ENCODE measurements at places on chromosomes 11 and 22.

DNA sequence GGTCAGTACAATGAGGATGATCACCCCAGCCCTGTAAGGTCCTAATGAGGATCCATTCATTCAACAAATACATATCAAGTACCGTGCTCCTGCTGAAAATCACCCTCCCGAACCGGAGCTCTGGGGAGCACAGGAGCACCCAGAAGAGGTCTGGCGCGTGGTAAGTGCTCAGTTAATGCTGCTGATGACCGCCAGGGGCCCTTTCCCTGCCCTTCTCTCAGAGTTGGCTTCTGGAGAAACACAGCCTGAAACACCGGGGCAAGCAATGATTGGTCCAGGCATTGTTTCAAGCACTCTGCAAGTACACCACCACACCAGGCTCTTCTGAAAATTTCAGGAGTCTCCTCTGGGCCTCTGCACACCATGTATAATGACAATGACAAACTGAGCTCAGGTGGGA is 3.8 kb upstream of the CCDC86 start:
- DNase-seq: no peak

DNA sequence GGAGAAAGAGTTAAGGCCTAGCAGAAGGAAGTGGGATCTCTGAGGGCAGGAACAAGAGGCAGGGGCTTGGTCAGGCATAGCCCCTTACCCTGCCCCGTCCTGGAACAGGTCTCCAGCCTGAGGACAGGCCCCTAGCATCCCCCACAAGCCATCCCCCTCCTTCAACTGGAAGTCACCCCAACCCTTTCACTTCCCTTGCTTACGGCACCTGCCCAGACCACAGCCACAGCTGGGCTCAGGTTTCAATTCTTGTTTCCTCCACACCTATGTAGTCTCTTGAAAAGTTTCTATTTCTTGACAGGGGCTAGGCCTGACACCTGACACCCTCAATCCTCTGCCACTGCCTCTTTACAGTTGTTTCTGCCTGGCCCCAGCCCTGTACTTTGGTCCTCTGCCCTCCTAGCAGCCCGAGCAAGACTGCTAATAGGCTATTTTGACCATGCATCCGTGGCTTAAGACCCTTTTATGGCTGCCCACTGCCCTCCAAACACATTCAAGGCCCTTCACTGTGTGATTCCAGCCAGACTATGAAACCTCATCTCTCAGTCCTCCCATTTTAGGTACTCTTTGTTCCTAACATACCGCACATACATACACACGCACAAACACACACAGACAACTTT is 10.9 kb upstream of the FCHSD2 start:
- no peak for DNase-seq

GRCh38 chr11:61962213-61963015 is 5.0 kb downstream of the FTH1 start:
- no peak for DNase-seq

GRCh38 chr11:96105197-96105895 is 181.4 kb upstream of the MTMR2 start:
- DNase-seq: no peak

GRCh38 chr11:45096636-45097035 is 49.8 kb upstream of the PRDM11 start:
- DNase-seq: no peak

DNA sequence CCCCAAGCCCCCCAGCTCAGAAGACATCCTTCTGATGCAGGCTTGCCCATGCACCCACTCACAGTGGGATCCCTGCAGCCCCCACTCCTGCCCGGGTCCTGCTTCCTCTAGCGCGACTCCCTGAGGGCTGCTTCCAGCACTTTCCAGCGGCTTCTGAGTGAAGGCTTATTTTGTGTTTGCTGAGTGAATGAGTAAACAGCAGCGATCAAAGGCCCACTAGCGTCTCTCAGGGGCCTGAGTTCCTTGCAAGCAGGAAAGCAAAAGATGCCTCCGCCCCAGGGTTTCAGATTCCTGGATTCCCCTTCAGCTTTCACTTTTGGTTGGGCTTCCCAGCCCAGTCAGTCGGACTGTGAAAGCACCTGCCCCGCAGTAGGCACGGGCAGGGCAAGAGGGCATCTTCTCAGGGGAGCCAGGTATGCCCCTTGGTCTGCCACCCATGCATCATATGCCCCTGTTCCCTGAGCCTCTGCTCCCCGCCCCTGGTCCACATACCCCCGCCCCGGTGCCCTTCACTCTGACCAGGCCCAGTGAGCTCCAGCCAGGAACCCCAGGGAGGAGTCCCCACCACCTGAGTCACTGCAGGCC is 9.2 kb downstream of the FADD start:
- DNase-seq: no peak

- no peak for DNase-seq
These were observed 46.4 kb downstream of the CD82 start for GRCh38 chr11:44611687-44612434.

GRCh38 chr11:23359297-23359696 is 499.0 kb upstream of the CCDC179 start:
- DNase-seq: no peak

GRCh38 chr11:126337474-126338241 is 17.8 kb upstream of the ST3GAL4 start:
- DNase-seq: no peak

DNA sequence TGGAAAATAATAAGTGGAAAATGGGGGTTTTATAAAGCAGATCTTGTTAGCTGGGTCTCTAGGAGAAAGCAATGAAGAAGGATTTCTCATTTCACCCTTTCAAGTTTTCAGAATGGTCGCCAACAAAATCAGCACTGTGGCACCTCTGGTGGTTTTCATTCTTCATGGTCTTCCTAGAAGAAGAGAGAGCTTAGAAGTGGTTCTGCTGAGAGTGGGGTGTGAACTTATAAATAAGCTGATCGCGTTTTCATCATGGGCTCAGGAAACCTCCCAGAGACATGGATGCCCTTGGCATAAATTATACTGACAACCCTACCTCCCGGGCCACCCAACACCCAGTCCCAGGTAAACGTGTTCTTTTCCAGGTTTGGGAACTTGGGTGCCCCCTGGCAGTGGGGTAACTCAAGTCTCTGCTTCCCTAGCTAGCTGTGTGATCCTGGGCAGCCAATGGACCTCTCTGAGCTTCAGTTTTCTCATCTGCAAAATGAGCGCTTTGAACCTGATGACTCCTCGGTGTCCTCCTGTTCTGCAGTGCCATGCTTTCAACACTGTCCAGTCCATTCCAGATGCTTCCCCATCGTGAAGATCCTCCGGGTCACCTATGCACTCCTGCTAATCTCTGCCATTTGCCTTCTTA is 72.6 kb upstream of the GRAMD1B start:
- no peak for DNase-seq

- no peak for DNase-seq
These were observed 34.5 kb upstream of the EIF3D start for GRCh38 chr22:36563444-36563843.

DNA sequence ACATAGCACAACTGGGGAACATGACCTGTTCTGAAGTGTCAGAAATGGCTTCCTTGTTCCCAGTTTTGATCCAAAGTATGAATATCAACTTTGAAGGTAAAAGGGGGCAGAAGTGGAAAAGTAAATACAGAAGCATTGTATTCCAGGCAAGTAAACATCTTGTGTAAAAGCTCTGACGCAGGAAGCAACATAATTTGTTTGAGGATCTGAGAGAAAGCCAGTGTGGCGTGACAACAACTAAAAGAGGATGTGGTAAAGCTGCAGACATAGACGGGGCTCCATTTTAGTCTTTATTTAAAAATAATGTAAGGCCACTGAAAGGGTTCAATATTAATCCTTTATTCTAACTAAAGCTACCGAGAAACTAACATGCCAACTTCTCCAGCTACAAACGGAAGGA is 310.2 kb downstream of the DLG2 start:
- DNase-seq: no peak

DNA sequence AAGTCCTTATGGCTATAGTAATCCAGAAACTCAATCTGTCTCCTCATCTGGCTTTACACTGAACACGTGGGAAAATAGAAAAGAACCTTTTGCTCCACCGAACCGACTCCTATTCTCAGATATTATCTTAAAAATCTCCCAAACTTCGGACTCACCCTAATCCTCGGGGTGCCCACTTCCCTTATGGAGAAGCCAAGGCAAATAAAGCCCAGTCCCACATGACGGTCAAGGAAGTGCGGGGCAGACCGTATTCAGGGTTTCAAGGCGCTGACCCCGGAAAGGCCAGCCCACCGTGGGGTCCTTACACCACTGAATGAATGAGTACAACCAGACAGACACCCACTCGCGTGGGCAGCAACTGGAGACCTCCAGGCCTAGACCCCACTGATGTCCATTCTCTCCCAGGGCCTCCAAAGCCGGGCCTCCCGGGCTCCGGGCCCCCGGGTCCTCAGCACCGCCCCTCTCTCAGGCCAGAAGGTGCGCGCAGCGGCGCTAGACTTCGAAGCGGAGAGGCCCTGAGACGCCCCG is 489 bp downstream of the NUP98 start:
- DNase-seq: no peak

GRCh38 chr11:17314232-17314547 is 37.4 kb upstream of the NCR3LG1 start:
- DNase-seq: no peak

DNA sequence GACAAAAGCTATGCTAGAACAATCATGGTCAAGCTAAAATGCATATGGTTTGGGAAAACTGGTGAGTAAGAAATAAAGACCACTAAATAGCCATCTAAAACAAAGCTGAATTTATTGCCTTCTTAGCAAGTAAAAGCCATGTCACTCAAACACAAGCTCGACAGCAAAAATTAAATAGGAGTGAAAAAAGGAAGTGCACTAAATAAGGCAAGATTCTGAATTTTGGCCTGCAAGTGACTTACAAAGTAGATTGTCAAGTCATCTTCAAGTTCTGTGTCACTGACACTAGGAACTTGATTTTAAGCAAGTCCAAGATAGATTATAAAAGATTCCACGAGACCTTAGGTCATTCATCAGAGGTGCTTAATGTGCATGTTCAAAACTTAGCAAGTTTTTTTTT is 27.4 kb downstream of the TUG1 start:
- no peak for DNase-seq

DNA sequence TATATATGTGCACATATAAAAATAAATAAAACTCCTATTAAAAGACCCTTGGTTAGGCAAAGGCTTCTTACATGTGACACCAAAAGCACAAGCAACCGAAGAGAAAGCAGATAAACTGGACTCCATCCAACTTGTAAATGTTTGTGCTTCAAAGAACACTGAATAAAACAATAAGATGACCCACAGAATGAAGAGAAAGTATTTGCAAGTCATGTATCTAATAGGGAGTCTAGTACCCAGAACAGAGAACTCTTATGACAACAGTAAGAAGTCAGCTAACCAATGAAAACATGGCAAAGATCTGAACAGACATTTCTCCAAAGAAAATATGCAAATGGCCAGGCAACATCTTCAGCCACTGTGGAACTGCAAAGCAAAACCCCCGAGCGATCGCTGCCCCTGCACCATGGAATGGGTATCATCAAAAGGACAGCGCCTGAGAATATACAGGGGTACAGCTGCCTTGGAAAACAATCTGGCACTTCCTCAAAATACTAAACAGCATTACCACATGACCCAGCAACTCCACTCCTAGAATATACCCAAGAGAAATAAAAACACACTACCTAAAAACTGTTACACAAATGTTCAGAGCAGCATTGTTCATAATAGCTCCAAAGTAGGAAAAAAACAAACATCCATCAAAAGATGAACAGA is 17.2 kb downstream of the BRD1 start:
- no peak for DNase-seq

- DNase-seq: no peak
These were observed 70.2 kb upstream of the LMO1 start for GRCh38 chr11:8333811-8334401.

DNA sequence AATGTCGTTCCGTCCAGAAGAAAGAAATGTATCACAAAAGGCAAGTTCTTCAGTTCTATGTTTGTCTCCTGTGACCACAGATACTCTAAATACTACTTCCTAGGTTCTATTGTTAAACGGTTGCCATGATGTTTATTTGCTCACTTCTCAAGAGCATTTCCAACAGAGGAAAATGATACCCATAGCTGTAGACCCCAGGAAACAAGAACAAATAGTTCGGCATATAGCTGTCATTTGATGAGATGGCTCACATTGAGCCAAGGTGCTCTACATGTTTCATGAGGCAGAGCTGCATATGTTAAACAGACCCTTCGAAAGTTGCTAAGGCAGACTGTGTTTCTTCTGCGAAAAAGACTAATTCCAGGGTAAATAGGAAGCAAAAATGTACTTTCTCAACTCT is 15.4 kb upstream of the ANGPTL5 start:
- DNase-seq: no peak

DNA sequence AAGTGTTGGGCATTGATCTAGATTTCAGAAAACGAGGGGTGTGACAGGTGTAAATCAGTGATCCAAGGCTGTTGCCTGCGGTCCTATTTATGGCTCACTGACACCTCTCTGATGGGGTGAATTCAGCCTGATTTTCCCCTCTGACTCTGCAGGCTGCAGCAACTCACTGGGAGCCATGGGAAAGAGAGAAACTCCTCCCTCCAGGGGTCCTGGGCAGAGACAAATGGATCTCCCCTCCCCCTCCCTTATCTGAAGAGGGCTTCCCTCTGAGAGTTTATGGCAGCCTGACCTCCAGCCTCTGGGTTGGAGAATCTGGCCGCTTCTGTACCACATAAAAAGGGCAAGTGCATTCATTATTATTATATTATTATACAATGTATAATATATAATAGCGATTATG is 1.8 kb upstream of the PKNOX2 start:
- no peak for DNase-seq

DNA sequence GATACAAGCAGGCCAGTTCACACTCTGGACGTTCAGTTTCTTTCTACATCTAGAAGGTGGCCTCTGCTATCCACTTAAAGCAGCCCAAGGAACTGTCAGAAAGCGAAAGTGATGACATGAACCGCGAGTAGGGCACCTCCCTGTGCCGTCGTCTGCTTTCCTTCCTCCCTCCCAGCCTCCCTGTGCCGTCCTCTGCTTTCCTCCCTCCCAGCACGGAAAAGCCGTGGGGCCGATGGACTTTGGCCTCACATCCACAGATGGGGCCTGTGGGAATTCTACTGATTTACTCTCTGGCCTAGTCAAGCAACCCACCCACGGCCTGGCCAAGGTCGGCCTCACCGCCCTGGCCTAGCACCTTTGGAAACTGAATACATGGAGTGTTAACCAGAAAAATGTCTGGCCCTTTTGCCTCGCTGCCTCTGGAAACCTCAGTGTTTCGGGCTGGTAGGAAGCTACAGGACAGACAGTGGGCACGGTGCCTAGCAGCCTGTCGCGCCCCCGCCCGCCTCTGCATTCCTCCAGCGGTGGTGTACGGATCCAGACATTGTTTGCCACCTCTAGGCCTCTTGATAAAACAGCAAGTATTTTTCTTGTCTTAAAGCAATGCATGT is 14.2 kb downstream of the PEX26 start:
- DNase-seq: no peak

DNA sequence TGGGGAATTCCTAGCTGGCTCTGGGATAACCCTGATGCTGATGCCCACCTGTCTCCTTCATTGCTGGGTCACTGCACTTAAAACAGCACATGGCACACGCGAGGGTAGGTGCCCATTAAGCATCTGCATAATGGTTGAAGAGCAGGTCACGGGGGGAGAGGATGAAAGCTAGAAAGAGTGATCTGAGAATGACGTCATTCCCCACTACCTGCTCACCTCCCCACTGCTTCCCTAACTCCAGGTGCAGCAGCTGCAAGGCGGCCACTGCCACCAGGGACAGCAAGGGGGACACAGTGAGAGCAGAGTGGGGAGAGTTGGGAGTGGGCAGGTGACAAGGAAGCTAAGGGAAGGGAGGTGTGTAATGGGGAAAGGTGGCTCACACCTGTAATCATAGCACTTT is 27.0 kb downstream of the ADA2 start:
- DNase-seq: no peak

GRCh38 chr11:11035331-11035730 is 177.5 kb upstream of the ZBED5 start:
- DNase-seq: no peak

GRCh38 chr11:128741916-128742315 is 48.0 kb downstream of the FLI1 start:
- DNase-seq: no peak
